ENCODE measurements at places on chromosomes 3 and 15. TPM values are rescaled to one million over a fixed set of nuclear protein-coding genes. Genes with fewer than 3 reads are reported as not detected.
A peak's percentile ranks its signal among the peaks of the same experiment; 100 is the strongest.

- DNase-seq = no peak
Observed at GRCh38 chr3:49638445-49638844, 35.7 kb upstream of the APEH start.

DNA sequence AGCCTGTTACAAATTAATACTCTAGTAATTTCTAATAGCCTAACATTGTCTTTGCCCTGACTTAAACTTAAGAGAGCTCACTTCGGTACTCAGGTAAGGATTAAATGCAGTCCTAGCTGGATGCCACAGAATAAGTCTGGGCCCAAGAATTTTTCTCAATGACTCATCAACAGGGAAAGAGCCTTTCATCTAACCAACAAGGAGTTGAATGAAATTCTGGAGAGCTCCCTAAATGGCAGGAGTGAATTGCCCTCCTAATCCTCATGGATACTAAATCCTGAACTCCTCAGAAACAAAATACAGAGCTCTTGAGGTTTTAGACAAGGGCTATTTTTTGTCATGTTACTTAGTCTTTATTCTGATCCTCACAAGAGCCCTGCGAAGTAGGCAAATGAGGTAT is 159.5 kb downstream of the PLCH1 start:
- DNase-seq = no peak

DNA sequence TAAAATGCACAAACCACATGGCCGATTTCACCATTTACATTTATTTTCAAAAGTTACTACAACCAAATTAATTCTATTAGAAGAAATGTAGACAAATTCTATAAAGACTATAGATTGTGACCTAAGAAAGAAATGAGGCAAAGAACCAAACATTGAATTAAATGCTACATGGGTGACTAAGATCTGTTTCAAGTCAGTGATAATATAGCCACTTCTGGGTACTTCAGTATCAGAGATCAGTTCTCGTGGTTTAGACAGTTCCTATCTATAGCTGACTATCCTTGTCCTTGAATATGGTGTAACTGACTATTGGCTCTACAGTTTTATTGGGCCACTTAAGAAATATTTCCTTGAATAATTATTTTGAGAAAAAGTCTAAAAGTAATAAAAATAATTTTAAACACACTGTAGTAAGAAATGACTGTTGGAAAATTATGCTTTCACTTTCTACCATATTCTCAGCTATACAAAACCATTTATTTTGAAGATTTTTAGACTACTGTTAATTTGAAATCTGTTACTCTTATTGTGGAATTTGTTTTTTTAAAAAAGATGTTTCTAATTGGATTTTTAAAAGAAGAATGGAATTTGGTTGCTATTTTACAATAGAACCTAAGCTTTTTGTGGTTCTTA is 14.1 kb downstream of the KCNMB3 start:
- DNase-seq = no peak

DNA sequence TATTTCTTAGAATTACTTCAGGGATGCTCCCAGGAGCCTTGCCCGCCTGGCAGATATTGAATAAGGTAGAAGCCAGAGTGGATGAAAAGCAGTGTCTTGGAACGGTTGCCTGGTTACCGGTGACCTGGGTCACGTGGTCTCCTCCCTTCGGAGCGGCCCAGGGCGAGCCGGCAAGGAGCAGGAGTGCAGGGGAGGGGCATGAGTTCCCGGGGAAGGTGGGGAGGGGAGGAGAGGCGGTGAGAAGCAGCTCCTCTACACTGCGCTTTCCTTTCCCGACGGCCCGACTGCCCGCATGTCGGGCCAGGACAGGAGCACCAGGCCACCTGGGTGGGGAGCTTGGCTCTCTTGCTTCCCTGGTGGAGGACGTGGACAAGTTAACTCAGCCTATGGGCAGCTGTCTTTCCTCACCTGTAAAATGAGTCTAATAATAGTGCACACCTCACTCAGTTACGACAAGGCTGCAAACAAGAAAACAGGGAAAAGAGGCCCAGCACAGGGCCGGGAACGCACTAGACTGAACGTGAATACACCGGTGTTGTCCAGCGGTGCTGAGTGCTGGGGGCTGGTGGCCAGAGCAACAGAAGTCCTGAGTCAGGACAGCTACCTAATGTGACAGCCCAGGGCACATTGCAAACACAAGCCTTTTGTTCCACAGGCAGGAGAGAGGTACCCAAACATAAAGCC is 198.3 kb downstream of the ADAMTS9 start:
- peak; percentile 76 for DNase-seq

- DNase-seq = no peak
Observed at GRCh38 chr3:110262896-110263295, 808.7 kb upstream of the NECTIN3 start.

GRCh38 chr15:64095431-64095794 is 369 bp upstream of the SNX1 start:
- no peak for DNase-seq

- DNase-seq = no peak
Observed at GRCh38 chr3:129325383-129325782, 46.7 kb downstream of the HMCES start.

DNA sequence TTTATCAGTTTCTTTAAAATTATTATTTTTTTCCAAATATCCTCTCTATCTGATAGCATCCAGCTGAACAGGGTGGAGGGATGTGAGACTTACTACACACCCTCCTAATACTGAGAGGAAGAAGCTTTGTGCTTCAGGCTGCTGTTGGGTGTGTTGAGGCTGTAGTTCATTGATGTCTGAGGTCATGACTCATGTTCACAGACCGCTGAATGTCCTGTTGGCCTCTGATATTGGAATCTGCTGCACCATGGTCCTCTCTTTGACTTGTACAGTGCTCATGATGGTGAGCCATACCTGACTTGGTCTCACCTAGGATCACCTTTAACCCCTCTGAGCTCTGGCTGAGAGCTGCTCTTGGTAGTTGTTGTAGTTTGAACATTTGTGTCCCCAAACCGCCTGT is 302.9 kb downstream of the SATB1 start:
- no peak for DNase-seq

GRCh38 chr3:99418209-99418635 is 220.2 kb upstream of the COL8A1 start:
- DNase-seq = no peak

DNA sequence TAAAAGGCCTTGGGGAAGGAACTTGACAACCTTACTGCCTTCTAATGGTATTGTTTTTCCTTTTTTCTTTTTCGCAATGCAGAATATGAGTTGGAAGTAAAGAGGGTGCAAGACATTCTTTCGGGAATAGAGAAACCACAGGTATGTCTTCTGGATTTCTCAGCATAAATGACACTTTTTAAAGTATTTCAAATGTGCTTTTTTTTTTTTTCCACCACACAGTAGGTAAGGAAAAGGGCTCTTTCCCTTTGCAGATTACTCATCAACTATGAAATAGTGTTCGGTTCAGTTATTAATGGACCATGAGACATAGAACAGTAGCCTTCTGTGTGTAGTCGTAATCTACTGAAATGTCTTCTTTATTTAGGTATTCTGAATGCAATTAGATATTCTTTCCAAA is 162.4 kb downstream of the GHSR start:
- DNase-seq = no peak

DNA sequence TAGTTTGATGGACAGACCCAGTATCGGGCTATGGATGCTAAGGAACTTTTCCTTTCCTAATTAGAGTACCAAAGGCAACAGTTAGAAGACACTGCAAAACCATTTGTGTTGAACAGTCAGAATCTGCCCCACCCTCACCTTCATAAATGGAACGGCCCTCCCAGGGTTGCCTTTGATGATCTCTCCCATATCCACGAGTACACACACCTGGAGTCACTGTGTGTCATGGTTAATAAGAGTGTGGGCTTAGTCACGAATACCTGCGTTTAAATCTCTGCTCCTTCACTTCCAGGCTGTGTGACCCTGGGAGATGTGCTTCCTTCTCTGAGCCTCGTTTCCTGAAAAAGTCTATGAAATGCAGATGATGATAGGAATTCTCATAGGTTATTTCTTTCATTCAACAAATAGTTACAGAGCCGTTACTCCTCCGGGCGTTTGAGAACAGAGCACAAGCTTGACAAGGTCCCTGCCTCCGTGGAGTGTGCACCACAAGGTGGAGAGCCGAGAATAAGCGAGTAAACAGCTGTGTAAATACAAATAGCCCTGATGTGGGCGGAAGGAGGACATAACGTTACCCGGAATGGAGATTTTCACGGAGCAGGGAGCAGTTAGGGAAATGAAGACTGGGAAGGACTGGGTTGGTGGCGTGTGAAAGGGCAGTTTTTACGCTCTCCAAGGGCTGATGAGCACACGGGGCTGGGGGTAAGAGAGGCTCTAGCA is 6.7 kb downstream of the SLC51A start:
- DNase-seq = no peak

- no peak for DNase-seq
Observed at GRCh38 chr3:46062679-46063078, 35.4 kb upstream of the XCR1 start.

DNA sequence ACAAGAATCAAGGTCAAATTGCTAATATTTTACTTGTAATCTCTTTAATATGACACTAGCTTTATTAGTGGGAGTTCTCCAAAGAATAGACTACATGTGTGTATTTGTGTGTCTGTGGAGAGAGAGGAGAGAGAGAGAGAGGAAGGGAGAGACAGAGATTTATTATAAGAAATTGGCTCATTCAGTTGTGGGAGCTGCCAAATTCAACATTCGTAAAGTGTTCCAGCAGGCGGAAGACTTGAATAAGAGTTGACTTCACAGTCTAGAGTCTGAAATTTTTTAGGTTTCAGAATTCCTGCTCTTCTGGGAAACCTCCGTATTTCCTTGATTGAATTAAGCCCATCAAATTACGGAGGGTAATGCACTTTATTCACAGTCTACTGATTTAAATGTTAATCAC is 4.7 kb upstream of the CLDN1 start:
- no peak for DNase-seq

Gene SLC51A
- 1.3 TPM for total RNA-seq

Gene HGD
- total RNA-seq = 1.7 TPM

Gene RARB
- 5.6 TPM for total RNA-seq

Gene TRIM42
- total RNA-seq = not detected

Gene PLAAT1
- total RNA-seq = not detected

Gene TRPM1
- total RNA-seq = not detected

Gene IL20RB
- total RNA-seq = 1.8 TPM

Gene TLR9
- total RNA-seq = 1.0 TPM

Gene FBXO40
- total RNA-seq = 0.09 TPM

Gene SPATA12
- 0.15 TPM for total RNA-seq

Gene CNTN3
- 1.9 TPM for total RNA-seq

Gene MAP6D1
- 1.9 TPM for total RNA-seq
